ENCODE measurements at places on chromosomes 12 and 14.

DNA sequence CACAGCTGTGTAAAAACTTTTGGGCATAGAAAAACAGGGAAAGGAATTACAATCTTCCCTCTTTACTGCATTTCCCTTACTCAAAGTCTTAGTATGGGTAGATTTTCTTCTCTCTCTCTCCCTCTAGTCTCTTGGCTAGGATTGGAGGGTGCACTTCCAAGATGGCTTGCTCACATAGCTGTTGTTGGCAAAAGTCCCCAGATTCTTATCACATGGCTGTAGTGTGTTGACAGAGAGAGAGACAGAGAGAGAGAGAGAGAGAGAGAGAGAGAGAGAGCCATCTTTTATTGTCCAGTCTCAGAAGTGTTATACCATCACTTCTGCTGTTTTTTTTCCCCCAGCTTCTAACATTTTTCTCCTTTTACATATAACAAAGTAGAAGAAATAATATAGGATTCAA lies 6.3 kb upstream of the OR4E2 start:
- no peak for DNase-seq

GRCh38 chr12:128009108-128009507 lies 257.9 kb upstream of the TMEM132C start:
- DNase-seq = no peak

- DNase-seq = no peak
Observed at GRCh38 chr12:54935235-54935951, 49.2 kb downstream of the TESPA1 start.

DNA sequence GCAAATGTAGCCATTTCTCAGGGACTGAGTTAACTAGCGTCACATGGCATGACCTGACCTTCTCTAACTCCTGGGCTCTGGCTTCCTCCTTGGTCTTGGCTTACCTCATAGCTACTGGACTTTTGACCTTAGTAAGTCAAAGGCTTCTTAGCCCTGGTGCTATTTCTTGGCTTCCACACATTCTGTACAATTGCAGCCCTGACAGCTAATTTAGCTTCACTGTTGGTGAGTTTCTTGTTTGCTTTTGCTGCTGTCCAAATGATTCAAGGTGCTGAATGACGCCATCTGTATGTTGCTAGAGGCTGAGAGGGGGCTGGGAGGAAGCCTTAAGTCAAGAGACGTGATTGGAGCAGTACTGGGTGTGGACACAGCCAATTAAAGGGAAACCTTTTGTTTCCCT lies 202.7 kb downstream of the PRKD1 start:
- DNase-seq = no peak

GRCh38 chr12:101777485-101777884 lies 38.2 kb upstream of the SYCP3 start:
- DNase-seq = no peak

DNA sequence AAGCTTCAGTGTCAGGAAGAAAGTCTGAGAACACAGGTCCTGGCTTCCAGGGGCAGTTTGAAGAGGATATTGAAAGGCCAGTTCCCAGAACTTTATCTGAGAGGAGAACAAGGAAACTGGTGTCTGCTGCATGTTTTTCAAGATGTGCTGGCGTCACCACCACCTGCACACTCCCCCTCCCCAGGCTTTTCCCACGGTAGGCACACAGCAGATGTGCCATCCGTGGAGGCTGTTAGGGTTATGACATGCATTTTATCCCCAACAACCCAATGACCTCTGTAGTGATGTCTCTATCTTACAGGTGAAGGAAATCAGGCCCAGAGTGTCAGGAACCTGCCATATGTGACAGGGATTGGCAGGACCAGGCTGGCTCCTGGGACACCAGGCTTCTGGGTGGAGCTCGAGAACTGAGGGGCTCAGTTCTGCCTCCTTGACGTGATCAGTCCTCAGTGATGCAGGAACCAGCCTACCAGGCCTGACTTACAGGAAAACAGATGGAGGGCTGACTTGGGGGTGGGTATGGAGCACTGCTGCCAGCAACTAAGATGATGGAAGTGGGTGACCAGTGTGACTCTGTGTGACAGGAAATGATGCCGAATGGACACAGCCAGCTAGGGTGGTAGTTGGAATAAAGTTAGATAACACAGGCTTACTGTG lies 16.8 kb downstream of the SLC25A47 start:
- DNase-seq = no peak

- DNase-seq = no peak
Observed at GRCh38 chr12:131849700-131850553, 21.7 kb downstream of the MMP17 start.

- no peak for DNase-seq
Observed at GRCh38 chr12:70255311-70255710, 12.1 kb downstream of the CNOT2 start.

GRCh38 chr12:131929581-131930456 lies 743 bp downstream of the PUS1 start:
- peak; percentile 28 for DNase-seq

DNA sequence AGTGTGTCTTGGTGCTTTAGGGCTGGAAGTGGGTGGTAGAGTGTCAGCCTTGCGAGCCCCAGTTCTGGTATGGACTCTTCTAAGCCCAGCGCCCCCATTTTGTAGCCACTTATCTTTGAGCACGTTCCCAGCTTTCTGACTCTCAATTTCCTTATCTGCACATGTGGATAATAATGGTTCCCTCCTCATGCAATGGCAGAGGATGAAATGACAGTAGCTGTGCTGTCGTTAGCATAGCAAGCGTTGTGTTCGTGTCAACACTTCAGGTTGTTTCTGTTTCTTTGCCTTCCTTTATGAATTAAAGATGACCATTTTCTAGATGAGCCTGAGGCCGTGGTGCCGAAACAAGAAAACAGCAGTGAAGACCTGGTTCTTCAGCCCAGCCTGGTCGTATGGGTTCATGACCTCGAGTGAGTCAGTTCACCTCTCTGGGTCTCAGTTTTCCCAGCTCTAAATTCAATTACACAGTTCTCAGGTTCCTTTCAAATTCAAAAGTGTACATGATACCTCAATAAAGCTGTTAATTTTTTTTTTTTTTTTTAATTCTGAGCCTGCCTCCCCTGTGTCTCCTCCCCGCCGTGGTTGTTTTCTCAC lies 233.0 kb downstream of the SLC41A2 start:
- no peak for DNase-seq

GRCh38 chr14:38838979-38839323 lies 264.1 kb downstream of the SEC23A start:
- DNase-seq = no peak

DNA sequence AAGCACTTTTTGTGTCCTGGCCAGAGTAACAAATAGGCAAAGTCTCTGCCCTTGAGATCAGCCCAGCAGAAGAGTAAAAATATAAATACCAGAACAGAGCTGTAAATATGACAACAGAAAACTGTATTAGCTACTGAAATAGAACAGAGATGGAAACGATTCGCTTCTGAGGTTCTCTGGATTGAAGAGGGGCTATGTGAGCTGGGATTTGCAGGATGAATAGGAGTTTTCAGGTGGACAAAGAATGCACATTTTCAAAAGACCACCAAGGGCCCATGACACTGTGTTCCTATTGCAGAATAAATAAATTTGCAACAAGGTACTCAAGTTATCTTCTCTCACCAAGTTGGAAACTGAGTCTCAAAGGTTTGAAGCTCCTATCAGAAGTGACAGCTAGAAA lies 176.6 kb downstream of the BCL11B start:
- no peak for DNase-seq

DNA sequence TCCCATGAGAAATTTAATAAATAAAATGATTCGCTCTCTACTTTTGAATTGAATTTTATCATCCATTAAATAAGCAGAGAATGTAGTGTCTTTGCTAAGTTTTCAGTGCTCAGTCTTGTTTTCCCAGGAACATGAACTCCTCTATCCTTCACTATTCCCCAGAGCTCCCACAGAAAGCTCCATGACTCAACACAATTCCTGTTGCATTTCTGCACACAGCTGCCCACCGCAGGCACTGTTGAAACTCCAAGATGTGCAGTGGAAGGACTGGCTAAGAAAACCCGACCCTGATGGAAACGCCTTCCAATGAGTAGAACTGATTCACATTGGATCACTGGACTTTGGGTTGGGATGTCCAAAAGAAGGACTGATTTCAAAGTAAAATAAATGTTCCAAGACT lies 202.4 kb upstream of the AMIGO2 start:
- DNase-seq = no peak

DNA sequence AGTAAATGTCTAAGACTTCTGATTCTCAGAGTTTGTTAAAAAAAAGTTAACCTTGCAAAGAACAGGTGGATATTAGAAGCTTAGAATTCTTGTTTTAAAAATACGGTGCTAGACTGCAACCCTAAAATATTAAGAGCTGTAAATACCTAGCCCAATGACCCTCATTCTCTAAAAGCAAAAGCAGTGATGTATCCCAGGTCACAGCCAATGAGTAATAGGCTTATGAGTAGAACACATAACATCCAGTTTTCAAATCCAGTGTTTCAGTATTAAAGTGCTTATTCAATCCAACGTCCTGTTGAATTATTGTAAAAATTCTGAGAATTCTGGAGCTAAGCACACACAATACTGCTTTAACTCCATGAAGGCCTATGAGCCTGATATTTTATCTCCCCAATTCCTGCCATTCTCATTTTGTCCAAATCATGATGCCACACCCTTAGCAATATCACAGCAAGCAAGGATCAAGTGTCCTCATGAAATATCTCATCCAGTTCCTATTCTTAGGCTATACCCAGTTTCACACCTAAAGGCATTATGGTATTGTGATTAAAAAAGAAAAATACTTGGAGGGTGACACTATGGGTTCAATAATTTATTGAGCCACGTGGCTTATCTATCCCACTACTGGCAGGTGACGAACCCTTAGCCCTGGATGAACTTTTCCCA lies 15.3 kb upstream of the ARID4A start:
- no peak for DNase-seq

DNA sequence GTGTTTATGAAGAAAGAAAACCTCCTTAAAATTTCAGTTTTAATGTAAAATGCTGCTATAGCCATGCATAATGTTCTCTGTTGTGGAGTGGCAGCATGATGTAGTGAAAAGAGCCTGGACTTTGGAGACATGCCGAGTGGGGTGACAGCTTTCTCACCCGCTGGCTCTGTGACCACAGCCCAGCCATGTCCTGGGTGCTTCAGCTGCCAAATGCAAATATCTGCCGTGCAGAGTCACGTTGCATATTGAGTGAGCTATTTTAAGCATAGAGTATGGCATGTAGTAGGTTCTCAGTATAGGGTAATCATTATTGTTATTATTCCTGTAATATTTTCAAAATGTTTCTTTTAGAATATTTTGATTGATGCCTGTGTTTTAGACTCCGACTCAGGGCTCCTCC lies 15.5 kb upstream of the TCTN2 start:
- no peak for DNase-seq

- DNase-seq = no peak
Observed at GRCh38 chr12:98402091-98402490, 113.3 kb upstream of the TMPO start.

DNA sequence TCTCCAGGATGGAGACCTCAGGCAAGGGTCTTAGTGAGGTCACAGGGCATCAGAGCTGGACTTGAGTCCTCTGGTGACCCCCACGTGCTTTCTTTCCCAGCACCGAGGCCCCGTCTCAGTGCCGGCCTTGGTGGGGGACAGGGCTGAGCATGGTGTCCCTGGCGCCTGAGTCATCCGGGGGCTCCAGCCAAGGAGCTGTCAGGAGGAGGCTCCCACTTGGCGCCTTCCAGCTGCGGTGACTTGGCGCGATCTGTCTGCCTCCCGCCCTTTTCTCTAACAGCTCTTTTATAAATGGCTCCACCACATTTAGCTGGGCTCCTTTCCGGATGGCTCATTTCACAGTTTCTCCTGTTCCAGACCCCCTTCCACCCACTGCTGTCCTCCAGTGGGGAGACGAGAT lies 60.4 kb downstream of the PRMT8 start:
- DNase-seq = no peak

DNA sequence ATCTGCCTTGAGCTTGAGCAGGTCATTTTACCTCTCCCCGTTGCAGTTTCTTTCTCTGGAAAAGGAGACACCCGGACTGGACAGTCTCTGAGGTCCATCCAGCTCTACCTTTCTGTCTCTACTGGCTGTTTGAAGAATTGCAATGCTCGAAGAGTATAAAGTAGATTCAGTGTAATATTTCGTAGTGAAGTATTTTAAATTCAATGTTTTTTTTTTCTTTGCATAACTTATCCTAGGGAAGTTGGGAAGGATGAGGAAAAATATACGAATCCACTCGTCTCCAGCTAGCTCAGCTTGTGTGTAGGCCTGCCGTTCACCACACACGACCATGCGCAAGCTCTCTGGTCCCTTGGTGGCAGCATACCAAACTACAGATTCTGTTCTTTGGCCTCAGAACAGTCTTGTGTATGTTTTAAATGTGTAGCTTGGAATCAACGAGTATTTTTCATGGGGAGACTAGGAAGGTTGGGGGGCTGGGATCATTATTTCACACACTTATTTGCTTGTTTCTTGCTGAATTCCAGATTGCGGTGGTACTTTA lies 307.9 kb downstream of the CACNA1C start:
- DNase-seq = no peak

DNA sequence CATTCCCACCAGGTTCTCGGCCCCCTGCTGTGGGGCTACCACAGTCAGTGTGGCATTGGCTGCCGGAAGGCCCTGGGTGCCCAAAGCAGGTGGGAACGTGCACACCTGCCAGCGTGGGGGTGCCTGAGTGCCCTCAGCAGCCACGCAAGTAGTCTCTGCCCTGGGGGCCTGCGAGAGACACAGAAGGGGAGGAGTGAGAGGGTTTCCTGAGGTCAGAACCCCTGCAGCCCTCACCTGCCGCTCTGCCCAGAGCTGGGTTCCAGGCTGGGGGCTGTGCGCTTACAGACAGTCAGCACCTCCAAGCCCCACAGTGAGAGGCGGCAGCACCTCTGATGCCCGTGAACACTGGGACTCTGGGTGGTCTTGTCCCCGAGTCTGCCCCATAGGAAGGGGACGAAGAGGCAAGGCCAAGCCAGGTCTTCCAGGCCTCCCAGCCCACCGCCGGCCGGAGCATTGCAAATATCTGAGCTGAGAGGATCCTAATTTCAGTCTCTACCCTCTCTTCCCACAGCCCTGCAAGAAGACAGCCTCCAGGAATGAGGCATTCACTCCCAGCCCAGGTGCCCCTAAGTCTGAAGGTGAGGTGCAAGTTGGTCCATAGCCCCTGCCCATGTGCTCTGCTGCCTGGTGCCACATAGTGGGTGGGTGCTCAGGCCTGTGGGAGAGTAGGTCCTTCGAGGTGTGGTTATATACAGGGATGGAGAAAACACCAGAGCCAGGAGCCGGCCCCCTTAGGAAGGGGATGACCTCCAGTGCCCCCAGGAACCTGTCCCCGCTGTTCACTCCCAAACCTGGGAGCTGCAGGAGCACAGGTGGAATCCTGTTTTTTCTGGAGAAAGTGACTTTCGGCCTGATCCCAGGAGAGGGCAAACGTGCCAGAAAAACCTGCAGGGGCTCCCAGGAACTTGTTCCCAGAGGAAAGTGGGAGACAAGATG lies 291.1 kb upstream of the RTL1 start:
- no peak for DNase-seq
